Activated CD4-positive, alpha-beta T cell treated with anti-CD3 and anti-CD28 coated beads for 1 hour (primary cell): ENCODE measurements at places on chromosomes 1 and 21.

- no peak for DNase-seq
Observed at GRCh38 chr1:94634977-94635416, 93.4 kb upstream of the F3 start.

DNA sequence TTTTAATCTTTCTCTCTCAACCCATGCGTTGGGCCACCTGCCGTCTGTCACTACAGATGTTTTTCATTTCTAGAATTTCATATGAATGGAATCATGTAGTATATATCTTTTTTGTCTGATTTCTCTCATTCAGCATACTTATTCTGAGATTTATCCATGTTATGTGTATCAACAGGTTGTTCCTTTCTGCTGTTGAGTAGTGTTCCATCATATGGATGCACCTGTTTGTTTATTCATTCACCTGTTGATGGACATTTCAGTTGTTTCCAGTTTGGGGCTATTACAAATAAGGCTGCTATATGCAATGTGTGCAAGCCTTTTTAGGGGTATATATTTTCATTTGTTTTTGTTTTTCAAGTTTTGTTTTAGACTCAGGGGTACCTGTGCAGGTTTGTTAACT is 9.4 kb upstream of the SLC41A1 start:
- DNase-seq = no peak

GRCh38 chr1:172929006-172929405 is 121.7 kb downstream of the TNFSF18 start:
- no peak for DNase-seq

DNA sequence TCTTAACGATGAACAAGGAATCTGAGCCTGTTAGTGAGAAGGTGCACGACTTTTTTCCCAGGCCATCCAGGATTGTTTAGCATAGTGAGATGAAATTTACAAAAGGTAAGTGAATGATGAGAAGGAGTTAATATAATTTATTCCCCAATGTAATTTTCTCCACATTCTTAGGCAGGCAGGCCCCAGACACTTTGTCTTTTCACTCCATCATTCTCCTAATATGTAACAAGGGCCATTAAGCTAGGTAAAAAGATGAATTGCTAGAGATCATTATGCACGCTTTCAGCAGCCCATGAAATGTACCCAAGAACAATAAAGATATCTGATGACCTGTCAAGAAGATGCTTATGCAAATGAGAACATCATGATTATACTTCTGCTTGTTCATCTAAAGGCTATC is 24.1 kb downstream of the NIBAN1 start:
- DNase-seq = no peak

DNA sequence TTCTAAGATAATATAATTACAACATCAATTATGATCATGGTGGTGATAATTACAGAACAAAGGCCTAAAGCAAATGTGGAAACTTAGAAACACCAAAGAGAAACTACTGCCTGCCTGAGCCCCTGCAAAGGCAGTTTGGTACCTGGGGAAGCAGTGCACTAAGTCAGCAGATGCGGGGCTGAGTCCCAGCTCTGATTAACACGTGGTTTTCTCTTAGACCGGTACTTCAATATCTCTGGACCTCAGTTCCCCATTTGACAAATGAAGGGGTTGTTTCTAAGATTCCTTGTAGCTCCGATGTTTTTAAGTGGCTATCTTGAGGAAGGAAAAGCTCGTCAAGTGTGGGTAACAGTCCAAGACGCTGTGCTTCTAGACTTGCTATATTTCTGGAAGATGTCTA is 16.7 kb upstream of the PLEKHA6 start:
- DNase-seq = no peak
